Psoas muscle (tissue), 8 donors: ENCODE measurements at places on chromosomes 12 and 14. TPM values are rescaled to one million over a fixed set of nuclear protein-coding genes. Genes with fewer than 3 reads are reported as not detected.

DNA sequence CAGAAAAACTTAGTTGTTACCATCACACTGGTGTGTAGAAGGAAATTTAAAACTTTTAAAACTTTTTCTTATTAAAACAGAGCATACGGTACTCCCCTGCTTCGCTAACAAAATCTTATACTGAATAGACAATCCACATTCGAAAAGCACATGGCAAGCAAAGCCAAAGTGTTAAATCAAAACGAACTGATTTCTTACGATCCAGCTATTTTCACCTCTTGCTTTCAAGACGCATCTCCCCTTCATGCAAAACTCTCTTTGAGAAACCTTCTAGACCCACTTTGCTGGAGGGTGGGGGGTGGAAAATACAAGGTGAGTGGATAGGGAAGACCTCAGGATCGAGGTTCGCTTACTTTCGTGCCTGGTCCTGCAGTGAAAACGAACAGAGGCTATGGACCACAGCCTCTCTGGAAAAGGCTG, 328 bp downstream of the INTS13 start:
- no peak for DNase-seq
- no peaks in the 10 kb centered on the region for H3K36me3 ChIP-seq
- peak overlapping the region; percentile 90 for H3K27ac ChIP-seq

- no peaks in the 10 kb centered on the region for H3K36me3 ChIP-seq
- no peaks in the 10 kb centered on the region for H3K27me3 ChIP-seq
- DNase-seq, result no peak
- H3K27ac ChIP-seq, result no peak overlapping the region
These were observed 65.9 kb upstream of the FBRSL1 start for GRCh38 chr12:132423820-132424645.

GRCh38 chr12:16880864-16881285, 274.9 kb upstream of the LMO3 start:
- H3K4me3 ChIP-seq, result no peak overlapping the region
- DNase-seq, result no peak
- H3K27ac ChIP-seq, result no peak overlapping the region
- H3K36me3 ChIP-seq, result no peaks in the 10 kb centered on the region
- no peaks in the 10 kb centered on the region for H3K4me1 ChIP-seq
- no peaks in the 10 kb centered on the region for H3K27me3 ChIP-seq

DNA sequence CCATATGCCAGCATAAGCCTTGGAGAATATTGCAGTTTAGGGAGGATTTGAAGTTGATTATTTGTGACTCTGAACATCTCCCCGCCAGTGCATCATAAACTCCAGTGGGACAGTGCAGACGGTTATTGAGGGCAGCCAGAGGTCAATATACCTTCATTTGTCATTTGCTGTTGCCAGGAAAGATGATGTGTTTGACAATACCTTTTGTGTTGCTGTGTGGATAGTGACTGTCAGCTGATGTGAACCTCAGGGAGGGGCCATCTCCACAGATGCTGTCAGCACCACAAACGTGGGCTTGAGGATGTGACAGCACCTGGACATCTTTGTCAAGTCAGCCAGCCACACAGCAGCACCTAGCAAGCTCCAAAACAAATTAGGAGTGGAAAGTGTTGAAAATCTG, 11.5 kb downstream of the CCDC198 start:
- DNase-seq, result no peak
- H3K4me3 ChIP-seq, result no peak overlapping the region
- H3K27ac ChIP-seq, result no peak overlapping the region
- no peaks in the 10 kb centered on the region for H3K4me1 ChIP-seq
- no peaks in the 10 kb centered on the region for H3K27me3 ChIP-seq

GRCh38 chr12:83349907-83350611, 663.4 kb downstream of the TMTC2 start:
- no peak for DNase-seq
- no peak overlapping the region for H3K4me3 ChIP-seq
- no peak overlapping the region for H3K27ac ChIP-seq

- no peaks in the 10 kb centered on the region for H3K36me3 ChIP-seq
- no peak overlapping the region for H3K27ac ChIP-seq
- H3K4me3 ChIP-seq, result no peak overlapping the region
These were observed 50.4 kb downstream of the ITPK1 start for GRCh38 chr14:93065272-93065730.

DNA sequence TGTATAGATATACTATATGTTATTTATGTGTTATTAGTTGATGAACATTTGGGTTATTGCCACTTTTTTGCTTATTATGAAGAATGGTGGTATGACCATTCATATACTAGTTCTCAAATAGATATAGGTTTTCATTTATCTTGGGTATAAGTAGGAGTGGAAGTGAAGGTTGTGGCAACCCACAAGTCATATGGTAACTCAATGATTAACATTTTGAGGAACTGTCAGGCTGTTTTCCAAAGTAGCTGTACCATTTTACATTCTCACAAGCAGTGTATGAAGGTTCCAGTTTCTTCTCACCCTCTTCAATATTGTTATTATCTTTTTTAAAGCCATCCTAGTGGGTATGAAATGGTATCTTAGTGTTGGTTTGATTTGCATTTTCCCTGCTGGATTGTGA, 19.0 kb upstream of the MSRB3 start:
- no peaks in the 10 kb centered on the region for H3K27me3 ChIP-seq
- H3K27ac ChIP-seq, result no peak overlapping the region
- no peak for DNase-seq
- no peak overlapping the region for H3K4me3 ChIP-seq
- no peaks in the 10 kb centered on the region for H3K36me3 ChIP-seq

DNA sequence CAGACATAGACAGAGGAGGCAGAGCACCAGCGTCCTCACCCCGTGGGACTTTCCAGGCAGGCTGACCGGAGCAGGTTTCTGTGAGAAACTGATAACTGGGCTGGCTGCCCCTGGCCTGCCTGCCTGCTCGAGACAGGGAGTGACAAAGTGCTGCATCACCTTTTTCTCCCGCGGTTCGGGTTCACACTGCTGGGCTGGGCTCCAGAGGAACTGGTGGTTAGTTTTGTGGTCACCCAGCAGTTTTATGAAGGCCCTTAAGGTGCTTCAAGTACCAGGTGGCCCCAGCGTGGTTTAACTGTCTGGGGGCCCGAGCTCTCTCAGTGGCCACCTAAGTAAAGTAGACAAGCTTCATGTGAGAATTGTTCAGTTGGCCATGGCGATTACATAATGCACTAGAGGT, 1073.6 kb downstream of the BCL11B start:
- no peaks in the 10 kb centered on the region for H3K4me1 ChIP-seq
- no peaks in the 10 kb centered on the region for H3K27me3 ChIP-seq
- no peak for DNase-seq

Gene CLMN
- 3.9 TPM for total RNA-seq

Gene KCNH3
- 0.04 TPM for total RNA-seq

- no peaks in the 10 kb centered on the region for H3K27me3 ChIP-seq
- H3K4me1 ChIP-seq, result no peaks in the 10 kb centered on the region
- H3K27ac ChIP-seq, result no peak overlapping the region
- DNase-seq, result no peak
These were observed 25.3 kb downstream of the RHOJ start for GRCh38 chr14:63229330-63230059.

Gene GRIN2B
- not detected for total RNA-seq

DNA sequence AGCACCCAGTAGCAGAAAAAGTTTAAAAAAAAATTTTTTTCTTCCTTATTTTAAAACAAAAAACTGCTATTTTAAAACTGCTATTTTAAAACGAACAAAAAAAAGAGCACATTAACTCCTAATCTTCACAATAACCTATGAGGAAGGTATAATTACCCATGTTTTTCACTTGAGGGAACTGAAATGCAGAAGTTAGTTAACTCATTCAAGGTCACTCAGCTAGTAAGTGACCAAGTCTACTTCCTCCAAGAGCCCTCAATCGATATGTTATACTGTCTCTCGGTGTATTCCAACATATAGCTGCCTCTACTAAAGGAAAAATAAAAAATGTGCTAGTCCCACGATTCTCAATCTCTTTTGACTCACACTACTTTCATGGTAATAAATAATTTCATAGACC, 7.8 kb downstream of the RPAP3 start:
- no peak overlapping the region for H3K27ac ChIP-seq
- no peak for DNase-seq
- H3K27me3 ChIP-seq, result no peaks in the 10 kb centered on the region
- H3K4me3 ChIP-seq, result no peak overlapping the region

Gene KRT2
- total RNA-seq, result not detected

- no peak overlapping the region for H3K27ac ChIP-seq
- H3K36me3 ChIP-seq, result no peaks in the 10 kb centered on the region
- no peaks in the 10 kb centered on the region for H3K27me3 ChIP-seq
These were observed 201.5 kb upstream of the CAND1 start for GRCh38 chr12:67067453-67068203.

DNA sequence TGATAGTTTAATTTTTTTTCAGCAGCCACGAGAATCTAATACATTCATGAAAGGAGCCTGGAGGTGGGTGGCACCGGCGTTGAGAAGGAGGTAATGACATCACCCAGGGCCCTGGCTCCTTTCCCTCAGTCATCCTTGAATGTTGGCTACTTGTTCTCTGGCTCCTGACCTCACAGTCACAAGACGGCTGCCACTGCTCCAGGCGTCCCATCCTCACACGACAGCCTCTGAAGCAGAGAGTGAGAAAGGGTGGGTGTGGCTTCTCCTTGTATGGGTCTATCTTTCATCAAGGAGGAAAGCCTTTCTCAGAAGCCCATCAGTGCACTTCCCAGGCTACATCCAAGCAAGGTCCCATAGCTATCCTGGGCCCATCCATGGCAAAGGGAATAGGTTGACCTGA, 207.6 kb upstream of the C14orf180 start:
- H3K4me3 ChIP-seq, result no peak overlapping the region
- no peaks in the 10 kb centered on the region for H3K36me3 ChIP-seq
- no peak for DNase-seq

Gene TPPP2
- 3.2 TPM for total RNA-seq

Gene HCAR3
- 0.44 TPM for total RNA-seq

- peaks cover 28% of the 10 kb centered on the region for H3K27me3 ChIP-seq
- H3K27ac ChIP-seq, result no peak overlapping the region
- H3K36me3 ChIP-seq, result no peaks in the 10 kb centered on the region
- H3K4me3 ChIP-seq, result no peak overlapping the region
- peak; percentile 54 for DNase-seq
These were observed 1.8 kb downstream of the GALNT9 start for GRCh38 chr12:132327336-132328171.

DNA sequence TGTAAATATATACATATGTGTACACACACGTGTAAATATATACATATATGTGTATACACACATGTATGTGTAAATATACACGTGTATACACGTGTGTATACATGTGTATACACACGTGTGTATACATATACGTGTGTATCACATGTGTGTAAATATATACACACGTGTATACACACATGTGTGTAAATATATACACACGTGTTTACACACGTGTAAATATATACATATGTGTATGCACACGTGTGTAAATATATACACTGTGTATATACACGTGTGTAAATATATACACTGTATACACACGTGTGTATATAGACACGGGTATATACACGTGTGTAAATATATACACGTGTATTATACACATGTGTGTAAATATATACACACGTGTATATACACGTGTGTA, 71.7 kb downstream of the RPAP3 start:
- H3K27ac ChIP-seq, result no peak overlapping the region
- H3K36me3 ChIP-seq, result no peaks in the 10 kb centered on the region
- H3K4me3 ChIP-seq, result no peak overlapping the region

- no peak for DNase-seq
- no peak overlapping the region for H3K4me3 ChIP-seq
- no peaks in the 10 kb centered on the region for H3K27me3 ChIP-seq
- no peak overlapping the region for H3K27ac ChIP-seq
- no peaks in the 10 kb centered on the region for H3K36me3 ChIP-seq
These were observed 55.4 kb downstream of the CPM start for GRCh38 chr12:68877583-68877982.

Gene AICDA
- total RNA-seq, result not detected

DNA sequence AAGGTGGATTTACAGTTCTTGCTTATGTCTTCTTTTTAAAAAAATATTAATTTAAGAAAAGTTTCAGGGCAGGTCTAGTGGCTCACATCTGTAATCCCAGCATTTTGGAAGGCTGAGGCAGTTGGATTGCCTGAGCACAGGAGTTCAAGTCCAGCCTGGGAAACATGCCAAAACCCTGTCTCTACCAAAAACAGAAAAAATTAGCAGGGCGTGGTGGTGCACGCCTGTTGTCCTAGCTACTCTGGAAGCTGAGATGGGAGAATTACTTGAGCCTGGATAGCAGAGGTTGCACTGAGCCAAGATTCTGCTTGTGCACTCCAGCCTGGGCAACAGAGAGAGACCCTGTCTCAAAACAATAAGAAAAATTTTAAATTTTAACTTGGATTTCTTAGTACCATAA, 5.4 kb upstream of the TAS2R46 start:
- DNase-seq, result no peak
- H3K27me3 ChIP-seq, result no peaks in the 10 kb centered on the region
- H3K27ac ChIP-seq, result no peak overlapping the region

Gene PTPRO
- total RNA-seq, result 0.76 TPM

GRCh38 chr12:69834147-69834546, 9.1 kb downstream of the MYRFL start:
- H3K27ac ChIP-seq, result no peak overlapping the region
- H3K4me1 ChIP-seq, result no peaks in the 10 kb centered on the region
- H3K27me3 ChIP-seq, result no peaks in the 10 kb centered on the region
- H3K4me3 ChIP-seq, result no peak overlapping the region
- H3K36me3 ChIP-seq, result no peaks in the 10 kb centered on the region

DNA sequence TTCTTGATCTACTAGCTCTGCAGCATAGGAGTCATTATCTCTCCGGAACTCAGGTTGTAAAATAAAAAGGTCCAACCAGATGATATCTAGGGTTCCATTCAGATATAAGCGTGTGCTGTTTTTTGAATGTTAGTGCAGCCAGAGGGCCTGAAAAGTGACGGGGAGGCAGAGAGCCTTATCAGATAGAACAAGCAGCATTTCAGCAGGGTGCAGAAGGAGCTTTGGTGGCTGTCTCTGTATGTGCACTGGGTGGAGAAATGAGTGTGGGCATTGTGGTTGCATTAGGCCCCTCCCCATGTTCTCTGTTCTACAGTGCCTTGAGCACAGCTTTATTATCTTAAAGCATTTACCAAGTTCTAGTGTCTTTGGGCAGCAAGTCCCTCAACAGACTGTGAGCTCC, 275.1 kb downstream of the NRXN3 start:
- H3K27ac ChIP-seq, result no peak overlapping the region
- no peaks in the 10 kb centered on the region for H3K27me3 ChIP-seq
- no peaks in the 10 kb centered on the region for H3K4me1 ChIP-seq
- H3K36me3 ChIP-seq, result no peaks in the 10 kb centered on the region
- no peak for DNase-seq

DNA sequence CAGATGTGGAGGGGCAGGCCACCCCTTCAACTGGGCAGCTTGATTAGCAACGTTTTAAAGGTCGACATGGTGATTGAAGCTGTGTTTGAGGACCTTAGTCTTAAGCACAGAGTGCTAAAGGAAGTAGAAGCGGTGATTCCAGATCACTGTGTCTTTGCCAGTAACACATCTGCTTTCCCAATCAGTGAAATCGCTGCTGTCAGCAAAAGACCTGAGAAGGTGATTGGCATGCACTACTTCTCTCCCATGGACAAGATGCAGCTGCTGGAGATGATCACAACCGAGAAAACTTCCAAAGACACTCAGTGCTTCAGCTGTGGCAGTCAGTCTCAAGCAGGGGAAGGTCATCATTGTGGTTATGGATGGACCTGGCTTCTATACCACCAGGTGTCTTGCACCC, 23.9 kb upstream of the AICDA start:
- no peak for DNase-seq
- H3K27me3 ChIP-seq, result no peaks in the 10 kb centered on the region
- no peak overlapping the region for H3K27ac ChIP-seq

Gene SYNDIG1L
- total RNA-seq, result not detected

Gene MRPS35
- 51.8 TPM for total RNA-seq

Gene RNASE8
- not detected for total RNA-seq
